CD14-positive monocyte (primary cell): ENCODE measurements at places on chromosomes 5 and 9.

DNA sequence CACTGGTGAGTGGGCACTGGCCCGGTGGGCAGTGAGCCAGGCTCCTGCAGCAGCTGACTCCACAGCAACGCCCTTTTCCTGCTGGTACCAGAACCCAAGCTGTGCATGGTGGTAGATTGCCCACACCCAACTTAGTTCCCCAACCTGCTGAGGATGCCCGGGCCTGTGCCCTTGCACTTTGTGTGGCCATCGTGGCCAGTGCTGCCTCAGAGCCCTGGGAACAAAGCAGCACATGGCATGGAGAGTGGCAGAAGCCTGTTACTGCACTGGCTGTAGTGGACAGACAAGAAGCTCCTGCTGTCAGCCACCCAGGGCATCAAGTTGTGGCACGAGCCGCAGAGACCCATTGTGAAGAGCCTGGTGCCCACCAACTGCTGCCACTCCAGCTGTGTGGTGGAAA is 612.9 kb downstream of the DNAH5 start:
- DNase-seq = no peak

DNA sequence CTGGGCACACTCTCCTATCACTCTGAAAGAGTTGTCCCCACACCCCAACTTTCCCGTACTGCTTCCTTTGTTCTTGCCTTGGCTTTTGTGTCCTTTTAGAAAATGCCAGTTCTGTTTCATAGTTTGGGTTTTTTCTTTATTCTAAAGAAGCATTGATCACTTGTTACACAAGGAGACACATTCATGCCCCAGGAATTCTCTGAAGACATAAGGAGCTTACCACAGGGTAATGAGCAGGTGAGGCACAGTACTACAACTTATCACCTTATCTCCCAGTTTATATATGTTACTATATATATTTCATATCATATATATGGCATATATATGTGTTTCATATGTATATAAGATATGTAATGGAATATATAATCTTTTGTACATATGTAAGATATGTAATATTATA is 6.5 kb upstream of the SSBP2 start:
- no peak for DNase-seq

GRCh38 chr5:108437425-108437824 is 55.5 kb upstream of the FBXL17 start:
- no peak for DNase-seq

DNA sequence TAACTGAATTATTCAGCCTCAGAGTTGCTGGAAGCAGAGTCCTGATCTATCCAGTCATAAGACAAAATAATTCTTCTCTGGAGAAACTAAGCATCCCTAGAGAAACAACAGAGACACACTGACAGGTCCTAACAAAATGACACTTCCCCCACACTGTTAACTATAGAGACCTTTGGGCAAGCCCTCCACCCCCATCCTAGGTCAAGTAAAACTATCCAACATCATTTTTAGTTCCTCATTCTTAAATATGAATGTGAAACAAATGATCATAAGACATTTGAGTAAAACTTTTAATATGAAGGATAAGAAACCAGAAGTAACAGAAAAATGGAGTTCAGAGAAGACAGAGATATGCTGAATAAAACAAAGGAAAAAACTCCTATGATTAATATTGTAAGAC is 30.9 kb downstream of the CNTLN start:
- no peak for DNase-seq

- DNase-seq = no peak
Observed at GRCh38 chr9:71758277-71758676, 10.0 kb downstream of the CEMIP2 start.

GRCh38 chr9:69136779-69137178 is 37.3 kb upstream of the TJP2 start:
- no peak for DNase-seq

- no peak for DNase-seq
Observed at GRCh38 chr5:67496051-67496450, 299.5 kb upstream of the CD180 start.

DNA sequence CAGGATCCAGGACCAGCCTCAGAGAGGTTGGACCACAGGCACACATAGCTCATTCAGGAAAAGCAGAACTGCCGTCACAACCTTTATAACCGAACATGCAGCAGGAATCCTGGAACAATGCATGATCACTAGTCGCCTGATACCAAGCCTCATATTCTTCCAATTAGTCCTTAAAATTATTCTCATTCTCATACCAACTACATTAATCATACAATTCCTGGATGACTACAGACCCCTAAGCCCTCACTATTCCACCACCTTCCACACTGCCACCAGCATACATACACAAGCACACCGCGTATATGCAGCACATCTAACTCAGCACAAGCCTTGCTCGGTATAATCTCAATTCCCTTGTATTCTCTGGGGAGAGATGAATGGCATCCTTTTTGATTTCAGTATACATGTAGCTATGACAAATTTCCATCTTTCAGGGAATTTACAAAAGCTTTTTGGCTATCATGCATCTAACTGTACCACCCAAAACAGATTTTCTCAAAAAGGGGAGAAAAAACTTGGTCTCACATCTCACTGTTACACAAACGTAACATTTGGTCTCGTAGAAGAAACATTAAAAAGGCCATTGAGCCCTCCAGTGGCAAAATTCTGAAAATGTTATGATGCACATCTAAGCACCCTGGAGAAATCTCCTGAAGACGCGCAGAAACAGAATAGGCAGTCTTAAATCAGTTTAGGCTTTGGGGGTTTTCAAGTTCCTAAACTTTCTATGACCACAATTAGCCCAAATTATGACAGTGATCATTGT is 46.2 kb downstream of the MCTP1 start:
- no peak for DNase-seq

GRCh38 chr9:8401961-8402705 is 602.6 kb upstream of the DMAC1 start:
- DNase-seq = no peak

- DNase-seq = no peak
Observed at GRCh38 chr5:17327048-17327625, 109.7 kb downstream of the BASP1 start.

DNA sequence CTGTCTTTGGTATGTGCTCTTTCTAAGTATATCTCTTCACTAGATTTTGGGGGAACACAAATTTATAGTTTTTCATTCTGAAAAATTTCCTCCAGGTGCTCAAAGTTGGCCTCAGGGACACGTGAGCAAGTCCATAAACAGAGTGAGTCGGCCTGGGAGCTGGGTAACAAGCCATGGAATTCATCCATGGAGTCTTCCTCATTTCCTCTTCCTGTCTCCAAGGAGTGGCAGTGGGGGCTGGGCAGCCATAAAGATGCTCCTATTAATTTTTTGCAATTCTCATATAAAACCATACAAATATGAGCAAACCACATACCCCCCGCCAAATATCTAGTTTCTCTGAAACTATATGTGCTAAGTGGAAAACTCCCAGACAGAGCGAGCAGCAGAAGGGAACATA is 136.6 kb upstream of the OTULINL start:
- DNase-seq = no peak

DNA sequence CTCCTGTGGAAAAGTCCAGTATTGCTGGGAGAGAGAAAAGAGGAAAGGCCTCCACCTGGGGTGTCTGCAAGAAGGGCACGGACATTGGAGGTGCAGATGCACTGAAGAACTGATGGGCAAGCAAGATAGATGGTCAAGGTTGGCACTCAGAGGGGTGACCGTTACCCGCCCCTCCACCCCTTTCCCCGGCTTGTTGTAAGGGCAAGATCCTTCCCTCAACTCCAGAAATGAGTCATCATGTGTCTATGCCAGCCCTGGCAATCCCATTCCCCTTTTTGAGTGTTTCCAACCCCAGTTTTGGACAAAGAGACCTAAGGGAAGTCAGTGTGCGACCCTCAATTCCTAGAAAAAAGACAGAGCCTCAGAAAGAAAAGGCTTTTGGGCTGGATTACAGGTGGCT is 34.9 kb upstream of the ATP6V1G1 start:
- DNase-seq = peak; percentile 27

DNA sequence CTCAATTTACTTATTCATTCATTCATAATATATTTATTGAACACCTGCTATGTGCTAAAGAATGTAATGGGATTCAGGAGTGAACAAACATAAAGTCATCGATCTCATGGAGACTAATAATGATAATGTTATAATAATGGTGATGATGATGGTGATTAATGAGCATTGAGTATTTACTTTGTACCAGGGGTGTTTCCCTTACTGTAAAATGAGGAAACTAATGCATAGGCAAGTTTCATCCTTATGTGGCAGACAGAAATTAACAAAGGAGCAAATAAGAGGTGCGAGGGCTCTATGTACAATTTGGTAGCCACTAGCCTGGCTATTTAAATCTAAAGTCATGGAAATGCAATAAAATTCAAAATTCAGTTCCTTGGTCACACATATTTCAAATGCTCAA is 11.1 kb upstream of the LCP2 start:
- no peak for DNase-seq
